ENCODE measurements at places on chromosomes 7 and 10. TPM values are rescaled to one million over a fixed set of nuclear protein-coding genes. Genes with fewer than 3 reads are reported as not detected.
A peak's percentile ranks its signal among the peaks of the same experiment; 100 is the strongest.

- peak; percentile 90 for DNase-seq
Measured at GRCh38 chr10:16832351-16833080, 15.3 kb upstream of the RSU1 start.

KNDC1 gene
- 0.56 TPM for total RNA-seq

MRLN gene
- not detected for total RNA-seq

IL2RA gene
- total RNA-seq = not detected

DNA sequence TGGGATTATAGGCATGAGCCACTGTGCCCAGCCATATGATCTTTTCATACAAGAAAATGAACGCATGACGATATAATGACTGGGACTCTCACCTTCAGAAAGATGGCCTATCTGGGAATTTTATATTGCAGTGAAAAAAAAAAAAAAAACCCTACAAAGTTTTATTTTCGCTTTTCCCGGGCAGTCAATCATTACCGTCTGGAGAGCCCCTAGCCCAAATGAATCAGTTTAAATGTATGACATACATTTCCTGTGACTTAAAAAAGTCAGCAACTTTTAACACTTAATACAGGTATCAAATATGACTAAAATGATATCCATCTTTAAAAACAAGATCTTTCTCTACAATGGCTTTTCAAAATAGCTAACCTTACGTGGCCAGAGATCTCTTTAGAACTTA, 48.2 kb upstream of the NMT2 start:
- no peak for DNase-seq

Data from IMR-90 (cell line).